GM20000 (cell line): ENCODE measurements at places on chromosomes 7 and 10.

DNA sequence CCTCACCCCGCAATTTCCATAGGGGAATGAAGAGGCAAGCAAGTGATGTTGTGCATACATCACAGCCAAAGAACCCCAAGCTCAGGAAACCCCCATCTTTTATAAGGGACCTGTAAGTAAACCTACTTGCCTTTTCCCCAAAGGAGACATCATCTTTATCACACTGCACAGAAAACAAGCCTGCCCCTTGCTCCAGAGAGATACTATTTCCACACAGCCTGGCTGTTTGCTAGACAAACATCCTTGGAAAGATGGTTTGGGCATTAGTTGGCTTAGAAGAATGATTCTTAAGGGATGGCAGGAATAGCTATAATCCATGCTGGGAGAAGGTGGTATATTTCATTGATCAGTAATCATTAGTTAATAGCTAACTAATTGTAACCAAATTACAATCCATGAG lies 123.7 kb upstream of the SEC61G start:
- DNase-seq: no peak

DNA sequence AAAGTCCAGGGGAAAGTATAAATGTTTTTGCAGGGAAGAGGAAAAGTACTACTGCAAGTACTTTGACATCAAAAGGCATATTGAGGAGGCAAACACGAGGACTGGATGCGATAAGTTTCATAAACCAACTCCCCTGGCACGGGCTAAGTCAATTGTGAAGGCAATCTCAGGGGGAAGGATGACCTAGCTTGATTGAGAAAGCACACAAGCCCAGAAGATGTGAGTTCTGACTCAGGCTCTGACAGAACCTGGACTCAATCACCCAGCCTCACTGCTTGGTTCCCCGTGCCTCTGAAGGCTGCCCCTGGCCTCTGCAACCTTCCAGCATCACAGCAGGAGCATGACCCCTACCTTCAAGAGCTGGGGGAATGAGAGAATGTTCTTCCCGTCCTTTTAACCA lies 93.2 kb upstream of the ZNF438 start:
- no peak for DNase-seq

GRCh38 chr10:50855015-50855414 lies 30.4 kb downstream of the A1CF start:
- no peak for DNase-seq

DNA sequence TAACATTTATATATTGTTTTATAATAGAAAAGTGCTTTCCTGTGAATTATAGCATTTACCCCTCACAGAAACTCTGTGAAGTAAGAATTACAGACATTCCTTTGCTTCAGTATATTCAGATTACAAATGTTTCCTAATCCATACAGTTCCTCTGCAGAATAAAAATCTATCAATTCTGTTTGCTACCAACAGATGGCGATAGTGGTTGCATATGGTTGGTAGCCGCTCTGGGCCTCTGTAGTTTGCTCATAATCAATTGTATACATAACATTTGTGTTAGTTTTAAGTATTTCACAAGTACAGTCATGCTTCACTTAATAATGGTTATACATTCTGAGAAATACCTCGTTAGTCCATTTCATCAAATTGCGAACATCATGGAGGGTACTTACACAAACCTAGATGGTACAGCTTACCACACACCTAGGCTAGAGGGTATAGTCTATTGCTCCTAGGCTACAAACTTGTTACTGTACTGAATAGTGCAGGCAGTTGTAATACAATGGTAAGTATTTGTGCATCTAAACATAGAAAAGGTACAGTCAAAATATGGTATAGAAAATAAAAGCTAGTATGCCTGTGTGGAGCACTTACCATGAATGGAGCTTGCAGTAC lies 94.4 kb upstream of the STEAP4 start:
- DNase-seq: peak; percentile 12

DNA sequence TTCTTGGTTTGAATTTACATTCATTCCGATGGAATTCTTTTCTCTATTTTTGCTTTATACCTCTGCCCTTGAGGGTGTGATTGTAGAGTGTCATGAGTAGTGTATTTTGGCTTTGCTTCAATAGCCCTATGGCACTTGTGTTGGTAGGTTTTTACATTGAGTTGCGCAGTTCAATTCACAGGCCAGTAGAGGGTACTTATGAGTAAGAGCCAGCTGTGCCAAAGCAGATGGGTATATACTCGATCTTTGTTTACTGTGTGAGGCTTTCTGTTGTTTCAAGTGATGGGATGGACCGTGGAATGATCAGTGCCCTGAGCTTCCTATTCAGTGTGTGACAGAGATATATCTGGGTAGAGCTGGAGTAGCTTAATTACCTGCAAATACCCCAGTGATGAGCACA lies 4.3 kb upstream of the AKR1C3 start:
- no peak for DNase-seq

DNA sequence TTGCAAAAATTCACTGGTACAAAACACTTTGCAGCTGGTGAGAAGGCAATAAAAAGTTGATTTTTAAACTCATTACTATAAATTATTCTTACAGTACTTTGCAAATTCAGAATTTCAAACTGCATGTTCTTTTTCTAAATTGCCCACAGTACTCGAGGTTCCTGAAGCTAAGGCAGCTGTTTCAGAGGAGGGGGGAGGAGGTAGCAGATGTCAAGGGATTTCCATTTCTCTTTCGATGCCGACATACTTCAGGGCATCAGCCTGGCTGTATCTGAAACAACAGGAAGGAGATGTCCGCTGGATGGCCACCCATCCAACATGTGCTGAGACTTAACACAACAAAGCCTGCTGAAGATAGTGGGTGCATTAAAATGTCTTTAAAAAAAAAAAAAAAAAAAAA lies 76.7 kb downstream of the EZH2 start:
- DNase-seq: no peak
